CD4-positive, alpha-beta T cell treated with Interleukin-15 for 4 hours (primary cell): ENCODE measurements at places on chromosomes 11 and 22.

DNA sequence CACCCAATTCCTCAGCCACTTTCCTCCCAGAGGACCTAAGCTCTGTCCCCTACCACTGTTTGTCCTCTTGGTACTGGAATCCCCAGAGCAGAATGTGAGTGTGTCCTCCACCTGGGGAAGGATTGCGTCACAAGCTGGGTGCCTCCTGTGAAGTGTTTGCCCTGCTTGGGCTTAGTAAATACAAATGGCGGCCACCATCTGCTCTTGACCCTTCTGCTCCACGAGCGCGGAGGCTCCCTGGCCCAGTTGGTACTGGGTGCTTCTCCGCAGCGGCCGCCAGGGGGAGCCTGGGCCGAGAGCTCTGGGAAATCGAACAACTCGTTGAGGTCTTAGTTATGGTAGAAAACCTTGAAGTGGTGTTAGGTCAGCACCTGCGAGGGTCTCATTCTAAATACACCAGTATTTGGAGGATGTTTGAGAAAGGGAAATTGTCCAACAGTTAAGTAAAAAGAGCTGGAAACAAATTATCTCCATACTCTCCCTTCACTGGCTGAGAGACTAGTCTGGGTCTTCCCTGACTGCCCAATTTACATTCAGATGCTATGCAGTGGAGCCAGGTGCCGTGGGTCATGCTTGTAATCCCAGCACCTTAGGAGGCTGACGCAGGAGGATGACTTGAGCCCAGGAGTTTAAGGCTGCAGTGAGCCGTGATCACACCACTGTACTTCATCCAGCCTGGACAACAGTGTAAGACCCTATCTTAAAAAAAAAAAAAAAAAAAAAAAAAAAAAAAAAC lies 74.6 kb upstream of the TEAD1 start:
- DNase-seq: peak; percentile 21

- DNase-seq: no peak
Measured at GRCh38 chr11:36534276-36534840, 24.3 kb upstream of the TRAF6 start.

GRCh38 chr22:46737976-46738646 lies at the start of gene CERK:
Gene CERK (minus strand): TSS chr22:46738252. CDS start chr22:46738148, 104 bp downstream.
- peak; percentile 66 for DNase-seq

DNA sequence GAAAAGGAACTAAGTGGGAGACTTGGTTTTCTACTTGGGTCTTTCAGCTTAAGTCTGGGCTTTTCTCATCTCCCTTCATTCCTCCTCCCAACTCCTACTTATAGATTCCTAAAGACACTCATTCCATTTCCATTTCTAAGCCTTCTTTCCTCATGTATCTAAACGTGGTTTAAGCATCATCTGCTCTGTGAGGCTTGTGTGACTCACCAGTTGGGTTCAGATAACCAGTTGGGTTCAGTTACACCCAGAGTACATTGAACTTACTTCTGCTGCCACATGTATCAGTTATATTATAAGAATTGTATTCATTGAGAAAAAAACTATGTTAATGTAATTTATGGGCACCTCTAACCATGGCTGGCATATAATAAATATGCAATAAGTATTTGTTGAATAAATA lies 831.2 kb upstream of the CCDC90B start:
- DNase-seq: no peak

DNA sequence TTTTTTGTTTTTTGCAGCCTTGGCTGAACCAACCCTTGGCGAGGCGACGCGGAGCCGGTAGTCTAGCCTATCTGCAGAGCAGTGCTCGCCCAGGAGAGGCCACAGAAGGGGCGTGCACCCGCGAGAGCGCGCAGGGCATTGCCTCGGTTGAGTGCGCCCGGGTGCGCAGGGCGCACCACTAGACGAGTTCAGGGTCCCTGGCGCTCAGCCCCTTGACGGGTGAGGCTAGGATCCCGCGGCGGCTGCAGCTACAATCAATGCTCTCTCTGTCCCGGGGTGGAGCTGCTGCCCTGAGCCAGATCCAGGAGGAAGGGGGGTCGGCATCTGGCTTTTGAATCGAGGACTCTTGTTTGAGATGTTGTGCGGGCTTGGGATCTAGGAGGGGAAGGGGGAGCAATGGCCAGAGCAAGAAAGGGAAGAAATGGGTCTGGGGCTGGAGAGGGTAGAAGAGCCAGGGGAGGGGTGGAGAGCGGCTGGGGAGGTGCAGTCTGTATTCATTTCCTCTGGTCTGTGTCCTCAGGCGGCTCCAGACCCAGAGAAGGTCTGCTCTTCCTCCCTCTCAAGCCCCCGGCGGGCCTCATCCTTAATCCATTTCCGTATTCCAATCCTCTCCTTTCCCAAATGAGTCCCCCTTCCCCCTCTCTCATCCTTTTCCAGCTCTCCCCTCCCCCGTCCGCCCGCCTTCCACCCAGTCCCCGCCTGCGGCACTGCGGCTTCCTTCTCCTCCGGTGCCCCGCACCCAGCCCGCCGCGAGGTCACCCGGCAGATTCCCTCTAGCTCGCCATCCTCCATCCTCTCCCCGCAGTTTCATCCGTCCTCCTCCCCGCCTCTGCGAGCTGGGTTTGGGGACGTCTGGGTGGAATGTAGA lies 797 bp downstream of the THY1 start:
- no peak for DNase-seq

GRCh38 chr11:86145439-86146156 lies 76.7 kb upstream of the PICALM start:
- no peak for DNase-seq

- no peak for DNase-seq
Measured at GRCh38 chr11:120747850-120748814, 236.6 kb downstream of the GRIK4 start.

DNA sequence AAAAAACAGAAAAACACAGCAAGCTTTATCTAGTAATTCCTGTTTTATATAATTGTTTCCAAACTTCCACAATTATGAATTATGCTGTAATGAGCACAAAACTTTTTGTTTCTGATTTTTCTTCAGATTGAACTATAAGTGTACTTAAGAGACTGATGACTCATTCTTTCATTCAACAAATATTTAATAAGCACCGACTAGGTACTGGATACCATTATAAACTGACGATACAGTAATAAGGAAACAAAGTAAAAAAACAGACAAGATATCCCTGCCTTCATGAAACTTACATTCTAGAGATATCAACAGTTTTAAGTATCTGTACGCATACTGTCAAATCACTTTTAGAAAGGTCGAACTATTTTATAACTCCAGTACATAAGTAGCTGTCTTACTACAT lies 78.6 kb downstream of the ME3 start:
- DNase-seq: no peak

- no peak for DNase-seq
Measured at GRCh38 chr11:114396916-114397315, 3.4 kb downstream of the C11orf71 start.

DNA sequence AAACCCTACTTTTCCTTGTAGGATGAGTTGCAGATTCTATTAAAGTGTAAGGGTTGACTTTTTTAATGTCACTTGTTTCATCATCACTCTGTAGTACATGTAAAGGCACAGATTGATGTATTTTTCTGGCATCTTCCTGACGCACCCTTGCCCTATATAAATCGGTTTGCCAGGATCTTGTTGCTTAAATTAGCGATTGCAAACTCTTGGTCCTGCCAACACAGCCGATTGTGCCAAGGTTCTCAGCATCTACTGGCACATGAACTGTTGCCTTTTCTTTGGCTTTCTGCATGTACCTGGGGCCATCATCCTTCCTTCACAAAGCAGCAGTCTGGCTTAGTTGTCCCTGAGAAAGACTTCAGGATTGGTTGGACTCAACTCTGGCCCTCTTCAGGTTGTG lies 7.5 kb upstream of the LIN7C start:
- DNase-seq: no peak

GRCh38 chr11:88066090-88066489 lies 109.2 kb downstream of the RAB38 start:
- no peak for DNase-seq

DNA sequence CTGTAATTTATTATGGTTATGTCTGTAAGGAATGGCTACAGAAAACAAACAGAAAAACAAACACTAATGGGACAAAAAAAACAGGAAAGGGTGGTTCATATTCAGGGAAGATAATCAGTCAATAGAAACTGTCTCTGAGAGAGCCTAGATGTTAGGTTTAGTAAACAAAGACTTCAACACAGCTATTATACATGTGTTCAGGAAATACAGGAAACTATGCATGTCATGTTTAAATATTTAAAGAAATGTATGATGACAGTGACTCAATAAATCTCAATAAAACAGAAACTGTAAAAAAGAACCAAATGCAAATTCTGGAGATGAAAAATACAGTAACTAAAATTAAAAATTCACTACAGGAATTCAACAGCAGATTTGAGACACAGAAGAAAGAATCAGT lies 76.0 kb downstream of the PACS1 start:
- DNase-seq: no peak

GRCh38 chr11:30789270-30789669 lies 203.1 kb upstream of the MPPED2 start:
- no peak for DNase-seq

DNA sequence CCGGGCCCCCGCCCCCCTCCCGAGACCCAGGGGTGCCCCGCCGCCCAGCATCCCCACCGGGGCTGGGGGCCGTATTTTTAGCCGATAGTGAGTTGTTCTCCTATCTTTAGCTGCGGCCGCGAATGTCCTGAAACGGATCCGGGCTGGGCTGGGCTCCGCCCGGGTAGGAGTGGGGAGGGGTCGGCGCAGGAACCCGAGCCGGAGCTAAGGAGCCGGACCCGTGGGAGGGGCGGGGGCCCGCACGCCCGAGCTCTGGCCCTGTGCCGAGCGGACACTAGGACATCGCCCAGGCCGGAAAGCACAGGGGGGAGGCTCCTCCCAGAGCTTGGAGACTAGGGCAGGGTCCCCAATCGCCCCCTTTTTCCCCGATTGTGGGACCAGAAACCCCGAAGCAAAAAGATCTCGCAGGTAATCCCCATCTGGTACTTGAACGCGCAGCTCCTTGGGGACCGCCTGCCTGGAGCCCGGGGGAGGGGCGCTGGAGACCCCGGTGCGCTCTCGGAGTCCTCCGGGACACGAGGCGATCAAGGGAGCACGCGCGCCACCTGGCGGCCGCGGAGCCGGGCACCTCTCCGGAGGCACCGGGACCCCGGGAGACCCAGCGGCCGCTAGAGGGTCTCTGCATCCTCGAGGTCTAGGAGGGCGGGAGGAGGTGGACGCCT lies 669 bp downstream of the CDC42EP2 start:
- DNase-seq: peak; percentile 76

GRCh38 chr11:124725719-124726105 lies 14.0 kb upstream of the NRGN start:
- no peak for DNase-seq
